ENCODE measurements at places on chromosomes 5 and 9.

- no peak for DNase-seq
Measured at GRCh38 chr5:168583742-168584482, 4.7 kb upstream of the PANK3 start.

DNA sequence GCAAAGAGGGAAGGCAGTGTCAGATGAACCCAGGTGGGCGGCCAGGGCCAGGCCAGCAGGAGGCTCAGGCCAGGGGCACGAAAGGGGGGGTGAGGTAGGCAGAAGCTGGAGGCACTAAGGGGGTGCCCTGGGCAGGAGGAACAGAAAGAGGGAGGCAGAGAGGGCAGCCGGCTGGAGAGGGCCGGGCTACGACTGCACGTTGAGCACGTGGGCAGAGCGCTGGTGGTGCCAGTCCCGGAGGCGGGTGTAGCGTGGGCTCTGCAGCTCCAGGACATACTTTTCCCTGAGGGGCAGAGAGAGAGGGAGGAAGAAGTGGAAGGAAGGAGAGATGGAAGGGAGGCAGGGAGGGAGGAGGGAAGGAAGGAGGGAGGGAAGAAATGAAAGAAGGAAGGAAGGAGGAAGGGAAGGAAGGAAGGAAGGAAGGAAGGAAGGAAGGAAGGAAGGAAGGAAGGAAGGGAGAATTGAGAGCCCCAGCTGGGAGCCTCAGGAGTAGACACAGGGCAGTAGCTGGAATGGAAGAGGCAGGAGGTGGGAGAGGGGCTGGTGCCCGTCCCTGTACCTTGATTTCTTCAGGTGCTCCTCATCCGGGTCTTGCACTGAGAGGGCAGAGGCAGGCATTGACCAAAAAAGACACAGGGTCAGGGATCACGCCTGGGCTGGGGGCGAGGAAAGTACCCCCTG is 7.0 kb downstream of the PDLIM7 start:
- DNase-seq = no peak

DNA sequence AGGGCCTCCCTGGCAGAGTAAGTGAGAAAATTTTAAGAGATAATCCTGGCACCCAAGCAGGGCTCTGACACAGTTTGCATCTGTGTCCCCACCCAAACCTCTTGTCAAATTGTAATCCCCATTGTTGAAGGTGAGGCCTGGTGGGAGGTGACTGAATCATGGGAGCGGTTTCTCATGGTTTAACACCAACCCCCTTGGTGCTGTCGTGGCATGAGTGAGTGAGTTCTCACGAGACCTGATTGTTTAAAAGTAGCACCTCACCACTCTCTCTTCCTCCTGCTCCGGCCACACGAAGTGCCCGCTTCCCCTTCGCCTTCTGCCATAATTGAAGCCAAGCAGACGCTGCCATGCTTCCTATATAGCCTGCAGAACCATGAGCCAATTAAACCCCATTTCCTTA is 80.1 kb downstream of the FBXW11 start:
- no peak for DNase-seq

- DNase-seq = no peak
Measured at GRCh38 chr9:130918101-130918825, 20.8 kb downstream of the FIBCD1 start.

DNA sequence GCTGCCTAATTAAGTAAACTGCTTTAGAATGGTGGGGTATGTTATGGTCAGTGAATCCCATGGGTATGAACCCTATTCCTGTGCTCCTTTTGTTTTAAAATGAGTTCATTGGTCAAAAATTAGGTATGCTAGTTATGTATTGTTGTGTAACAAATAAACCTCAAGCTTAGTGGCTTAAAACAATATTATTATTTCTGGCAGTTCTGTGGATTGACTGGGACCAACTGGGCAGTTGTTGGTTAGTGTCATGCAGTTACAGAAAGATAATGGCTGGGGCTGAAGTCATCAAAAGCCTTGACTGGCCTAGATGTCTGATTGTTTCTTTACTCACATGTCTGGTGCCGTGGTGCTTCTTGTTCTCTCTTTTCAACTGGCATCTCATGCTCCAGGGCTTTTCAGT is 8.9 kb upstream of the PTAR1 start:
- DNase-seq = no peak

GRCh38 chr9:21993007-21993406 is 1.2 kb downstream of the CDKN2A start:
- DNase-seq = no peak

- DNase-seq = no peak
Measured at GRCh38 chr5:73378070-73378469, 70.5 kb downstream of the FOXD1 start.

- DNase-seq = no peak
Measured at GRCh38 chr5:79976759-79977515, 14.1 kb downstream of the MTX3 start.

- peak; percentile 34 for DNase-seq
Measured at GRCh38 chr9:135701959-135702721, at the start of gene KCNT1. KCNT1 (plus strand) TSS chr9:135702185; CDS start chr9:135702259, 74 bp downstream.

DNA sequence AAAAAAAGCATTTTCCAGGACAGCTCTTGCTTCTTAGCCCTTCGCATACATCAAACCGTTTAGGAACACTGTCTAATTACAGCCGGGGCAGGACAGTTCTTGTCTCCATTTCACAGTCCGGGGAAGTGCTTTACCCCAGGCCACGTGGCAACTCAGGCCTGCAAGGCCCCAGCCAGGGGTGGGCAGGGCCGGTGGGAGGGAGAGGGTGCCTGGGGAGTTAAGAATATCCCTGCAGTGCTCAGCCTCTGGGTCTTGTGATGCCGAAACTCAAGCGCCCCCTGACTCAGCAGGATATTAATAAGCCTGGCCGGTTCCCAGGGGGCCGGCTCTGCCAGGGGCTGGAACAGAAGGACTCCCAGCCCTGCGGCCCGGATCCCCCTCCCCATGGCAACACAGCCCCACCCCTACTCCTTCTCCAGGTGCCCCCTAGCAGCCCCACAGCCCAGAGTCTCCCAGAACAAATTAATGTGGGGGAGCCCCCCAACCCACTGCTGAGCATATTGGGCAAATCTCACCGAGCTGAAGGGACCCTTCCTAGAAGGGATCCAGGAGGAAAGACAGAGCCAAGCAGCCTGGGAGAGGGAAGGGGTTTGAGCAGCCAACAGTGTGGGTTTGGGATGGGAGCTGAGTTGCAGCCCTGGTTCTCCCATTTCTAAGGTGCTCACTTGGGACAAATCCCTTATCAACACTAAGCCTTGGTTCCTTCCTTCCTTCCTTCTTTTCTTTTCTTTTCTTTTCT is 45.3 kb downstream of the PLPP7 start:
- no peak for DNase-seq

DNA sequence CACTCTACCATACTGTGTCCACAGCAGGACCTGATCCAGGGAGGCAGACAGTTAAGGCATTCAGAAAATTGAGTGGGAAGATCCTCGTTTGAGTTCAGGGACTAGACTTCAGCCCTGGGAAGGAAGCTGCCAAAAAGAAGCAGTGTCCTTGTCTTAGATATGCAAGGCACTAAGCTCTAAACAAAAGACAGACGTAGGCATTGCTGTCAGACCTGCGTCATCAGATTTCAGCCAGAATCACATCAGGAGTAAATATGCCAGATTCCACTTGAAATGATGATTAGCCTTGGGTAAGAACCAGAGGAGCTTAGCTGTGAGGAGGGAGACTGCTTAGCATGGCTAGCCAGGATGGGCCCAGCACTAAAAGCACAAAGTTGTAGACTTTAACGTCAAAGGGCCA is 56.7 kb downstream of the MAMDC2 start:
- DNase-seq = no peak

DNA sequence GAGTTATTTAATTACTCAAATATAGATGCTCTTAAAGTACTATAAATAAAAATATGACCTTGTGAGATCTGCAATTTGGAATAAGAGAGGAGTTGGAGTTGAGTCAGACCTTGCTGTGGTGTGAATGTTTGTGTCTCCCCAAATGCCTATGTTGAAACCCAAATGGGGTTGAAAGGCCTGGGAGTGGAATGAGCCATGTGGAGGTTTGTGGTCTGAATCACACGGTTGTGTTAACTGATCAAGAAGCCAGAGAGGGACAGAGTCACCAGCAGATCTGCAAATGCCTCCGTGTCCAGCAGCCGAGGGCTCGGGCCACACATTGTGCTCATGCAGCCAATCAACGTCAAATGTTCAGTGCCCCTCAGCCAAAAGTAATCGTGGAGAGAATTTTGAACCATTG is 404.4 kb downstream of the ICE1 start:
- DNase-seq = no peak

DNA sequence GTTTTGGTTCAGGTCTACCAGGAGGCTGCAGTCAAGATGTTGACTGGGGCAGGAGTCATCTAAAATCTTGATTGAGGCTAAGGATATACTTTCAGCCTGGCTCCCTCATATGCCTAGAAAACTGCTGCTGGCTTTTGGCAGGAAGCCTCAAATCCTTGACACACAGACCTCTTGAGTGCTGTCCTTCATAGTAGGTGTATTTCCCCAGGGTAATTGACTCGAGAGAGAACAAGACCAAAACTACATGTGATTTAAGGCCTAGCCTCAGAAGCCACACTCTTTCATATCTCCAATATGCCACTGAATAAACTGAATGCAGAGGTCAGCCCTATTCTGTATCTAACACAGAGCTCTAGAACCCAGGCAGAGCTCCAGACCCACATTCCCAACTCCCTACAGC is 402.3 kb upstream of the ADAMTS16 start:
- no peak for DNase-seq

- no peak for DNase-seq
Measured at GRCh38 chr9:76608575-76609273, 149.7 kb downstream of the GCNT1 start.

DNA sequence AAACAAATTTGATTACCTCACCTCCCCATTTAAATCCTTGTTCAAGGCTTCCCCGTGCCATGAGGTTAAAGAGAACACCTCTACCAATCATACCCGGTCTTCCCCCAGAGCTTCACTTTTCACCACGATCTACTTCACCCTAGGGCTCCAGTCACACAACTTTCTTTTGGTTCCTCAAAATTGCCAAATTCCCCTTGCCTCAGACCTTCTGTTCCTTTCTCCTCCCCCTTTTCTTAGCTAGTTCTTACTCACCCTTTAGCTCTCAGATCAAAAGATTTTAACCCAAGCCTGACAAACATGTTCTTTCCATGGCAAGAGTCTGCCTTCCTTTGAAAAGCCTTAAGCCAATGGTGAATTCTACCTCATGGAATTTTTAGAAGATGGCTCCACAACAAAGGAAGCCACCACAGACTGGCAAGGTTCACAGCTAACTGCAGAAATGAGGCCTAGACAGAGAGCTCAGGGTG is 56.7 kb downstream of the MAPKAP1 start:
- DNase-seq = no peak

GRCh38 chr9:93930070-93930469 is 25.1 kb downstream of the BARX1 start:
- DNase-seq = no peak

DNA sequence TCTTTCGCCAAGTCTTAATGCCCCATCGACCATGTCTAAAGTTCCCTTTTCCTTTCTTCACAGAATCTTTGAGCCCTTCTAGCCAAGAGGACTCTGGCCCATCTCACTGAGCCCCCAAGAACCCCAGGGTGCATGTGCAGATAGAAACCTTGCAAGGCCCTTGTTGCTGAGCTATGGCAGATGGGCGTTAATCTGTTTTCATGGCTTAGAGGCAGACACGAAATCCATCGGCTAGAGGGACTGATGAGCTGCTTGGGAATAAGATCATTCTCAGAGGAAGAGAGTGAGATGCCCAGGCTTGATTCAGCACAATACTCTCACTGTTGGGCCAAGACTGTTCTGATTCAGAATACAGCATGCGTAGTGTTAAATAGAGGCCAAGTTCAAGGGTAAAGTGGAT is 262.5 kb upstream of the C9orf72 start:
- no peak for DNase-seq

GRCh38 chr5:142520885-142521284 is 165.0 kb downstream of the FGF1 start:
- DNase-seq = no peak

- no peak for DNase-seq
Measured at GRCh38 chr9:137294681-137295237, 7.3 kb downstream of the NRARP start.

GRCh38 chr5:145945620-145946111 is 9.3 kb downstream of the SH3RF2 start:
- DNase-seq = no peak

GRCh38 chr9:92807757-92808725 is 43.4 kb upstream of the BICD2 start:
- no peak for DNase-seq

DNA sequence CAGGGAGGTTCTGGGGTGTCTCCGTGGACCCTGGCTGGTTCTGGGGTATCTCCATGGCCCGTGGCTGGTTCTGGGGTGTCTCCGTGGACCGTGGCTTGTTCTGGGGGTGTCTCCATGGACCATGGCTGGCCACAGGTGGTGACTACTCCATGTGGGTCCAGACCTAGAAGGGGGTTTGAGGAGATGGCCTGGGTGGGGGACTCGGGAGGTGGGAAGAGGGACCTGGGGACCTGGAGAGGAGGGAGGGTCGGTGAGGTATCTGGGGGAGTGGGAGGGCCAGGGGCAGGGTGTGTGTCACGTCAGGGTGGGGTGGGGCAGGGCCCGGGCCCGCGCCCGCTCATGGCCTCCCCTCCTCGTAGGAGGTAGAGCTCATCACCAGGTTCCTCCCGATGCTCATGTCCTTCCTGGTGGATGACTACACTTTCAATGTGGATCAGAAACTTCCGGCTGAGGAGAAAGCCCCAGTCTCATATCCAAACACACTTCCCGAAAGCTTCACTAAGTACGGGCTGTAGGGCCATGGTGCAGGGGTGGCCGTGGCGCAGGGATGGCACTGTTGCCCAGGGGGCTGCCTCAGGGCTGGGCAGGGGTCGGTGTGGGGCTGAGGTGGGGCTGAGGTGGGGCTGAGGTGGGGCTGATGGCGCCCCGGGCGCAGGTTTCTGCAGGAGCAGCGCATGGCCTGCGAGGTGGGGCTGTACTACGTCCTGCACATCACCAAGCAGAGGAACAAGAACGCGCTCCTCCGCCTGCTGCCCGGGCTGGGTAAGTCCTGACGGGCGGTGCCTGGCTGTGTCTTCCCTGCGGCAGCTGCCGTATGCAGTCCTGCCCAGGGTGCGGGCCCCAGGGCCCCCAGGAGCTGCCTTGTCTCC is 10.7 kb upstream of the TOR4A start:
- DNase-seq = no peak

- DNase-seq = no peak
Measured at GRCh38 chr5:134022333-134022732, 17.6 kb upstream of the VDAC1 start.

- no peak for DNase-seq
Measured at GRCh38 chr9:136630662-136630992, 32.1 kb upstream of the EGFL7 start.

GRCh38 chr9:32384364-32385151 is at the start of gene ACO1:
ACO1 (plus strand) TSS chr9:32384643; CDS start chr9:32405507, 20,864 bp downstream.
- DNase-seq = peak; percentile 81

DNA sequence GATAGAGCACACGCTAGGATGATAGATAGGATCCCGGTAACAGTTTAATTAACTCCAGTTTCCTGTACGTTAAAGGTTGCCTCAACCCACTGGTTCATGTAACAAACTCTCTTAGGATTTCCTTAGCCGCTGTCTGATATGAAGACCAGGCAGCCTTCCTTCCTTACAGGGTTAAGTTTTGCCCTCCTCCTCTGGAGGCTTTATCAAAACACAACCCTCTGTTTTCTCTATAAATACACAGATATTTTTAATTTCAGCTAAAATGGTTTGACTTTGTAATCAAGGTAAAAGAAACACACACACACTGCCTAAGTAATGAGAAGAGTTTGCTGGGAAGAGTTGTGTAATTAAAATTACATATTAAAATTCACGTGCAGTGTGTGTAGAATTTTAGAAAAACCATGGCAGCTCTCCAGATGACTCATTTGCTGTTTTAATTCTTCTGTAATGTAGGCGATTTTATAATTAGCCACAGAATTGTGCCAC is 369.8 kb downstream of the CSNK1G3 start:
- DNase-seq = no peak

Data from stimulated activated CD4-positive, alpha-beta T cell treated with anti-CD3 and anti-CD28 coated beads, Interleukin-1b, Interleukin-23, amount 100 ng/mL, for 4 hours (primary cell).